IMR-90 (cell line): ENCODE measurements at places on chromosomes 1 and 21. TPM values are rescaled to one million over a fixed set of nuclear protein-coding genes. Genes with fewer than 3 reads are reported as not detected.

ELF3 gene
- total RNA-seq, result under 0.01 TPM in 1 of 2 replicates, not detected in the other

DNA sequence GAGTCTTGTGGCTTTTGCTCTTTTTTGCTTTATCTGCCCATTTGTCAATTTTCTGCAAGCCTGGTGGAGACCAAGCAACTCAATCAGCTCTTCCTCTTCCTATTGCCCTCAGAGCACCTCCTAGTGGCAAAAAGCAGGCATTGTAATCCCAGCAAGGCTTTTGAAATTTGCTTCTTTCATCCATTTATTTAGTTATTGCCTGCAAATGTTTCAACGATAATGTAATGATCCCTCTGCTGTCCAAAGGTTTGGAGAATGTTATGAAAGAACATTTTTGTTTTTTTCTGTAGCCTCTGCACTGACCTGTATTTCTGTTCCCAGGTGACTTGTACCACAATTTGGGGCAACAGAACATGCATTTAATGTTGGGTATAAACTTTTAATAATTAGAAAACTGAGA is 127.8 kb downstream of the GABPA start:
- peak; percentile 39 for DNase-seq

DNA sequence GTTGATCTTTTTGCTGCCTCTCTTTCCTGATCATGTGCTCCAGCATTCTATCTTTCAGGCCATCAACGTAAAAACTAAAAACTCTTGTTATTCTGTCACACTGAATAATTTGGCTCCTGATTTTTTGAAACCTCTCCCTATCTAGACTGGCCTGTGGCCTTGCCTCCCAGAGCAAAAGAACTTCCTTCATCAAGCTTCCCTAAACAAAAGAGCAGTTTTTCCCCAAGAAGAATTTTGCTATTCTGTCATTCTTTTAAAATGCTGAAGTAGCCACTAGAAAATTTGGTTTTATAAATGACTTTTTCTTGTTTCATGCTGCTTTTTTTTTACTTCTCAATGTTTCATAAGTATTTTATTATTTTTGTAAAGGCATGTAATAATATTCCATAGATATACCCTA is 37.1 kb upstream of the CR2 start:
- no peak for DNase-seq

DNA sequence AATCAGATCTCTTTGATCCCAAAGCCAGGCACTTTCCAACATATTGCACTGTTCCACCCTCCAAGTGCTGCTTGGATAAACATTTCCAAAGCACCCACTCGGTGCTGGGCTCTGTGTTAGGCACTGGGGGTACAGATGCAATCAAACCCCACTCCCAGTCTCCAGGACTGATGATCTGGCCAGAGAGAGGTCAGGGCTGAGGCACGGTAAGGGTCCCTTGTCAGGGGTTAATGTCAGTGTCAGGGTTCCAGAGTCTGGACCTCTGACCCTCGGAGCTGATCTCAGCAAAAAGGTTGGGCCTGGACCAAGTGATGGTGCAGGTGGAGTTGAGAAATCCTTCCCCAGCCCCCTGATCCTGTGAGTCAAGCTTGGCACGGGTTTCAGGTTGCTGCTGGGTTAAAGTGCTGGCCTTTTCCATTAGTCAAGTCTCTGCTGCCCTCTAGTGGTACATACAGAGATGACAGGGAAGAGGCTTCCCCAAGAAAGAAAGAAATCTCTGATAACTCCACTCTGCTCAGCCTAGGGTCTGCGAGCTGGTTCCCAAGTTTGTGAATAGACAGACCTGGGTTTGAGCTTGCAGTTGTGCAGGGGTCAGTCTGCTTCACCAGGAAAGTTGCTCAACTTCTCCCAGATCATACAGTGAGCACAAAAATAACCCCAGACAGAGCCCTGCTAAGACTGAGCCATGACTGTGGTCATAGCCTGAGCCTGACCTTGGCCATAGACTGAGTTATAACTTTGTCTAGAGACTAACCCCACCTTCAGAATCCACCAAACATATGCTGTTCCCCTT is 74.6 kb downstream of the DMRTA2 start:
- peak; percentile 77 for DNase-seq

DNA sequence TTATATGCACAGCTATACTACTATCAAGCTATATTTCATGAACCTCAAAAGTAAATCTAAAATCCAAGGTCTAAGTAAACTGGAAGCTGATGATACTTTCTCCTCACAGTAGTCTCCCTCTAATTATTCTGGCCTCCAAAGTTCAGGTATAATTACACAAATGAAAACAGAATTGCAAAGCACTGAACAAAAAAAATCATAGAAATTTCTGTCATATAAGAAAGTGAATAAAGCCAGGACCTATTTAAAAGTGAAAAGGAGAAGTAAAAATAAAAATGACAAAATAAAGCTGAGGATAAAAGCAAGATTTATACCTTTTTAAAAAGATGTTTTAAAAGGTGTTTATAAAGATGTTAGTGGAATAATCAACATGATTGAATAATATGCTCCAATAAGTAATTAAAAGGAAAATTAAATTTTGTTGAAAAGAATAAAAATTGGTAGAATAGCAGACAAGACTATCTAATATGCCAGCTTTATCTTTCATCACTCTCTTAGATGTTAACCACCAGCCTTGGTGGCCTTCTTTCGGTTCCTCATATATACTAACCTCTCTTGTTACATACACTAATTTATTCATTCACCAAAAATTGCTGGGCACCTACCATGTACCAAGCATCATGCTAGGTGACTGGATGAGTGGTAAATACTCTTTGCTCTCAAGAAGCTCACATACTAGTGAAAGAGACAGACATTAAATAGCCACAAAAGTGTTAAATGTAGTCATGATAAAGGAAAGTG is 25.1 kb downstream of the SHCBP1L start:
- DNase-seq, result no peak

GRCh38 chr1:6995789-6996188 is 210.5 kb downstream of the CAMTA1 start:
- DNase-seq, result no peak

GRCh38 chr1:29416267-29417146 is 180.2 kb downstream of the PTPRU start:
- no peak for DNase-seq

GRCh38 chr1:7186382-7187111 is 401.3 kb downstream of the CAMTA1 start:
- no peak for DNase-seq

RHBDL2 gene
- 0.28 and 0.36 TPM in 2 replicates for total RNA-seq

LSM10 gene
- 10.3 and 11.7 TPM in 2 replicates for total RNA-seq

ALPL gene
- total RNA-seq, result 0.54 and 0.56 TPM in 2 replicates

LCK gene
- not detected in 2 replicates for total RNA-seq

GRCh38 chr1:91221017-91221416 is 183.6 kb downstream of the HFM1 start:
- no peak for DNase-seq

OLFML3 gene
- 37.8 and 40.9 TPM in 2 replicates for total RNA-seq

GRCh38 chr1:3714284-3714741 is 37.9 kb upstream of the CCDC27 start:
- no peak for DNase-seq

FAAH gene
- total RNA-seq, result under 0.01 TPM in 1 of 2 replicates, not detected in the other

ILDR2 gene
- total RNA-seq, result under 0.01 TPM in 2 replicates

DNA sequence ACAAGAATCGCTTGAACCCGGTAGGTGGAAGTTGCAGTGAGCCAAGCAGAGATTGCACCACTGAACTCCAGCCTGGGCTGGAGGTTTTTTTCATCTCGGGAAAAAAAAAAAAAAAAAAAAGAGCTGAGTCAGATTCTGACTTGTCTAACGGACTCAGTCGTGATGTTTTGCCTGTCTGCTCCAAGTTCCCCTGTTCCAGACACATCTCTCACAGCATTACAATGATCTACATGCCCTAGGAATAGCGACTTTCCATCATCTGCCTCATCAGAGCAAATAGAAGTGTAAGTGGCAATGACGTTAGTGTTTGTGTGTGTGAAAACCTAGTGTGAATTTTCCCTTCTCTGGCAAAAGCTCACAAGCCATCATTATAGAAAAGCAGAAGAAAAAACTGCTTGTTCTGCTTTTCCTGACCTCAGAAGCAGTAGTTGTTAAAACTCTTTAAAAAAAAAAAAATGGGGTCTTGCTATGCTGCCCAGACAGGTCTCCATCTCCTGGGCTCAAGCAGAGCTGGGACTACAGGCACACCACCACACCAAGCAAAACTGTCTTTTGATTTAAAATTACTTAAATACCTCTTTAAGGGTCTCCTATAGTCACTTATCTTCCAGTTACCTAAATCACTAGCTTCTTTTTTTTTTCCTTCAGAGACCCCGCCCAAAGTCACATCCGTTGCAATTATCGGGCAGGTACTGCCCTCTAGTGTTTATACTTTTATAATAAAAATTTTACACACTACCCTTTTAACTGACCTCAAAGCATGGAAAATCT is 37.3 kb downstream of the PLEKHO1 start:
- peak; percentile 56 for DNase-seq

MMEL1 gene
- total RNA-seq, result under 0.01 TPM in 2 replicates

DNA sequence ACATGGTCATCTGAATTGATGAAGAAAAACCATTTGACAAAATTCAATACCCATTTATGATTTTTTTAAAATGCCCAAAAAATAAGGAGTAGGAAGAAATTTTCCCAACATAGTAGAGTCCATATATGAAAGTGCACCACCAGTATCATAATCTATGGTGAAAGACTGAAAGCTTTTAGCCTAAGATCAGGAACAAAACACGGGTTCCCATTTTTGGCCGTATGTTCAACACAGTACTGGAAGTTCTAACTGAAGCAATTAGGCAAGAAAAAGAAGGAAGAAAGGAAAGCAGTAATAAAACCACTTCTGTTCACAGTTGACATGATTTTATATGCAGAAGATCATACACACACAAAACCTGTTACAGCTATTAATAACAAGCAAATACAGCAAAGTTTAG is 227.8 kb upstream of the RAB4A start:
- no peak for DNase-seq

DNA sequence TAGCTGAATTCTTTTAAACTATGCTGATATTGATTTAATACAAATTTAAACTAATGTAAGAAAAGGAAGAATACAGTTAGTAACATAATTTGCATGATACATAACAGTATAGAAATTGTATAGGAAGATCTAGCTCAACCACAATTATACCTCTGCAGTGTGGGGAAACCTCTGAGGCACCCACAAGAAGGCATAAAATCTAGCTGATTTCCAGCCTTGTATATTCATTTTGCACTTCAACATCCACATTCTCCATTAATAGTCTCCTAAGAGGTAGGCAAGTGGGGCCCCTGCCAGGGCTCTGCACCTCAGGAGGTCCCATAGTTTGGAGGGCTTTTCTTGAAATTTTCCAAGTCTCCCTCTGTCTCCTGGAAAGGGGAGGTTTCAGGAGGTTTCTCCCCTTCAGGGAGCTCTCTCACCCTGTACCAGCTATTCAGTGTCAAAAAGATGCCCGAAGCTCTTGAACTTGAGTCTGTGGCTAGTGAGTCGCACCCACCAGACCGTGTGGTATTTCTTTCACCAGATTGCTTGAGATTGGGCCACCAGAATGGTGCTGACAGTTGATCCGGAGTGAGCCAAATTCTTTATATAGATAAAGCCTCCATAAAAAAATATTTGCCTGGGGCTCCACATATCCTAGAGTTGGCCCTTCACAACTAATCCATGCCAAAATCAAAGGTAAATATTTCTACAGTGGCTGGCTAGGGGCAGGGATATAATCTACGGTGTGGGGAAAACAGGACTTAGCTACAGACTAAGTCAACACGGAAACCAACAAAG is 108.2 kb downstream of the TIAM1 start:
- no peak for DNase-seq

LRRN2 gene
- total RNA-seq, result not detected in 2 replicates

DNA sequence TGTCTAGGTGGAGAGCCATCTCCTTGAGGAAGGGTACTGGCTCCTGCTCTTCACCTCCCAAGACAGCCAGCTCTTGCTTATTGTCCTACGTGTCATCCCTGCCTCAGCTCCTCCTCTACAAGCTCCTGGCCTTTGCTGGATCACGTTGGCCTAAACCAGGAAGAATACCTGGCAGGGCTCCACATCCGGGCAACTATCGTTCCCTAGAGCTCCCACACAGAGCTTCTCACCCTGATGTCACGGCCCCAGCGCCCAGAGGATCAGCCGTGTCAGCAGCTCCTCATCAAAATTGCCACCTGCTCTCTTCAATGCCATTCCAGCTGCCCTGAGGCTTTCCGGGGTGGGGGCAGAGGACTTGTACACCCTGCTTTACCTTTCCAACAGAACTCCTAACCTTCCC is 1.9 kb upstream of the TPM3 start:
- DNase-seq, result no peak

DNA sequence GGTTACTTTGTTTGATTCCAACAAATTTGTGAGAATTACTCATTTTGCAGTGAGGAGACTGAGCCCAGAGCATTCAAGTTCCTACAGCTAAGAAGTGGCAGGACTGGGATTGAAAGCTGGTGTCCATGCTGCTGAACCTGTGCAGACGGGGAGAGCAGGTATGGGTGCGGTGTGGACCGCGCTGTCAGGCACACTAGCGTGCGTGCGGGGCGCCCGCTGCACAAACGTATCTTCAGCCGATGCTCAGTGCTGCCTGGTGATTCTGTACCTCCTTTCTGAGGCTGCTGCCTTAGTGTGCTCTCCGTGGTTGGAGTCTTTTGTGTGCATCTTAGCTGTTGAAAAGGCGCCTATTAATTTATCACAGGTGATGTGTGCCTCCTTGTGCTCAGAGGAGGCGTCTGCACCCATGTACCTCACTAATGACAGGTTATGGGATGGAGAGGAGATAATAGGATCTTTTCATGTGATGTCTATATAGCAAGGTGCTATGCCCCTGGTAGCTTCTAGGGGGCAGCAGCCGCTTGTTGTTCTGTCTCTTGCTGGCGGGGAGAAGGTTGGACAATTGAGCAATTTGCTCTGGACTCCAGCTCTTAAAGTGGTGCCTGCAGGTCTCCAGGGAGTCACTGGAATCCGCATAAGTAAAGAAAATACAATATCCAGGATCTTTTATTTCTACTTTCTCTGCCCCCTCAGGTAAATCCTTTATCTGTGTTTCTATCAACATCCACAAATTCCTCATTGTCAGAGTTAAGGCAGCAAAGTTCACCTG is 32.5 kb downstream of the PEX14 start:
- peak; percentile 83 for DNase-seq

- no peak for DNase-seq
These were observed 65.4 kb upstream of the TLR5 start for GRCh38 chr1:223208164-223209076.
